Stimulated activated CD4-positive, alpha-beta T cell treated with anti-CD3 and anti-CD28 coated beads, Interleukin-15, amount 100 ng/mL, for 1 hour (primary cell): ENCODE measurements at places on chromosomes 13 and 19.

GRCh38 chr19:7868326-7868670 lies 5.9 kb downstream of the PRR36 start:
- no peak for DNase-seq

- no peak for DNase-seq
Observed at GRCh38 chr13:113292021-113292862, 4.8 kb upstream of the LAMP1 start.

DNA sequence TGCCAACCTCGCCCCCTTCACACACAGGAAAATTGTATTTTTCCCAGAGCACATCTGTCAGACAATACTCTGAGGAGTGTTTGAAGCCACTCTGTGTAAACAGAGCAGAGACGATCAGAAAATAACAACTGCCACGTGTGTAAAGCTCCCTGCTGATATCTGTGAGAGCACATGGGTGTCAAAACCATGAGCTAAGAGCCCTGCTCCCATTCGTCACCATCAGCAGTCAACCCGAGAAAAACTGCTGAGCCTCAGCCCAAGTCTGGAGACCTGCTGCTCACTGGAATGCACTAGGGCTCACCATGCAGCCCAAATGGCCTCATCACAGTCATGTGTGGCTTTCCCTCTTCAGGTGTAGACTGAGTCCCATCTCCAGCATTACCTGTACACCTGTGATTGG lies 304.1 kb downstream of the FGF14 start:
- DNase-seq, result no peak

DNA sequence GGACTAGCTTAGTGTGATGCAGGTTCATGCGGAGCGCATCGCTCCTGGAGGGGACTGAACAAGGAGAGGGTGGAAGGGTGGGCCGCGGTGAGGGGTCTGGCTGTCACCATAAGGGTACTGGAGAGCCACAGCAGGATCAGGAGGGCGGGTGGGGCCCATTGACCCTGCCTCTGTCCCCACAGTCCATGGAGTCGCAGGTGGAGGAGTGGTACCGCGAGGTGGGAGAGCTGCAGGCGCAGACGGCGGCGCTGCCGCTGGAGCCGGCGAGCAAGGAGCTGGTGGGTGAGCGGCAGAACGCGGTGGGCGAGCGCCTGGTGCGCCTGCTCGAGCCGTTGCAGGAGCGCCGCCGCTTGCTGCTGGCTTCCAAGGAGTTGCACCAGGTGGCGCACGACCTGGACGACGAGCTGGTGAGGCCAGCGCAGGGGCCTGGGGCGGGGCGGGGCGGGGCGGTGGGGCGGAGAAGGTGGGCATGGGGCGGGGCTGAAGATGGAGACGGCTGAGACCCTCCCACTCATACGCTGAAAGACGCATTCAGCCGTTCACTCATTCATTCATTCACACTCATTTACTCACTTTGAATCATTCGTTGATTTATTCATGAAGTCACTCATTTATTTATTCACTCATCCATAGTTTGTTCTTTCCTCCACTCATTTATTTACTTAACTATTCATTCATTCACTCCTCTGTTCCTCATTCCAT lies 27.5 kb upstream of the SHKBP1 start:
- DNase-seq, result peak; percentile 31

DNA sequence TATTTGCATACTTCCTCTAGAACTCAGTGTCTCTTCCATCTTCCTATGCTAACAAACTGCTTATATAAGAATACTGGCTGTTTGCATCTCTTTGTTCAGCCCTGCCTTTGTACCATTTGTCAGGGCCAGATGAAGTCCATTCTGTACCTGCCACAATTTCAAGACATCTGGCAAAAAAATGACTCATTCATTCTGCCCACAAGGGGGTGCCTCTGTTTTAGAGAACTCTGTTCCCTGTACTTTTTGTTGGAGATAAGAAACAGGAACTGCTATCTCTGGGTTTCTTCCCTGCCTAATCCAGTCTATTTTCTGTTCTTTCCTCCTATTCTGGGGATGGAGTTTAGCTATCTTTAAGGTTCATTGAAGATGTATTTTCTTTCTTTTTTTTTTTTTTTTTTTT lies 23.0 kb downstream of the ZNF568 start:
- DNase-seq, result no peak

DNA sequence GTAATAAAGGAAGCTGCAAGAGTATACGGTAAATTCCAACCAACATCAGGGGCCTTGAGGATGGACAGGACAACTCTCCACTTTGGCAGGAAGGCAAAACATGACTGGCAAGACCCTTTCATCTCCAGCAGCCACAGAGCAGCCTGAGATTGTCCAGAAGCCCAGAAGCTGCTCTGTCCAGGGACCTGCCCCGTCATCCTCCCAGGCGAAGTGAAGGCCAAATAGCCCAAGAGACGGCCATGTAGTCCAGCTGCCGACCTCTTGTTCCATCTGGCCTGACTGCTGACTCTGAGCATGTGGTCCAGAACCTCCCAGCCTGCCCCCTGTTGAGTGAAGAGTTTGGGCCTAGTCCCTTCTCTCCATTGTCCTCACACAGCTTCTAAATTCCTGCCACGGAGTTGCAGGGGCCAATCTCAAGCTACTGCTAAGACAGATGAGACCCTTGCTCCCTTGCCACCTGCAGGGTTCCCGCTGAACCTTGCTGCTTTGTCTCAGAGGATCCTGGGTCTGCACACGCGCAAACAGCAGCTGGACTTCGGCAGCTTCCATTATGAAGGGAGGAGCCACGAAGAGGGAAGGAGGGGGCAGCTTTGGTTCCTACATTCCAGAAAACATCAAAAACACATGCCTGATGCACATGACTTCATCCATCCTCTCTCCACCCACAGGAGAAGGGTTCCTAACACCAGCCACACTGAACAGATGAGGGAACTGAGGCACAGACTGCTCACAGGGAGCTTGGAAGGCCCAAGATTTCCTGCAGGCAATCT lies 196.9 kb downstream of the KATNAL1 start:
- no peak for DNase-seq

- DNase-seq, result no peak
Observed at GRCh38 chr13:83024232-83024631, 858.0 kb downstream of the SLITRK1 start.

DNA sequence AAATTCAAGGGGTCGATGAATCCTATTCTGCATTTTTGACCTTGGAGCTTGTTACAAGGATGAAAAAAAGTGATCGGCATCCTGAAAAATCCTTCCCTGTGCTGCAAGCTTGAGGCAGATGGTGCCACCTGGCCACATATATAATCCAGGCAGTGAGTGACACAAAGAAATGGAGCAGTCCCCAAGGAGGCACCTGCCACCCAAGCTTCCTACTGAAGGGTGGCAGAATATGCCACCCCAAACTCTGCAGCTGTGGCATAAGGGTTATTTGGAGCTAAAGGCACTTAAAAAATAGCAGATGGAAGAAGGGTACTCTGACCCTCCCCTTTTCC lies 15.4 kb downstream of the TMEM272 start:
- DNase-seq, result no peak

GRCh38 chr19:53785196-53785889 lies 38.8 kb downstream of the NLRP12 start:
- no peak for DNase-seq

- DNase-seq, result no peak
Observed at GRCh38 chr19:28130066-28130511, 1082.9 kb downstream of the UQCRFS1 start.

GRCh38 chr13:59247171-59247570 lies 916.6 kb downstream of the DIAPH3 start:
- DNase-seq, result no peak

GRCh38 chr13:48908381-48909055 lies 67.2 kb upstream of the FNDC3A start:
- DNase-seq, result no peak

DNA sequence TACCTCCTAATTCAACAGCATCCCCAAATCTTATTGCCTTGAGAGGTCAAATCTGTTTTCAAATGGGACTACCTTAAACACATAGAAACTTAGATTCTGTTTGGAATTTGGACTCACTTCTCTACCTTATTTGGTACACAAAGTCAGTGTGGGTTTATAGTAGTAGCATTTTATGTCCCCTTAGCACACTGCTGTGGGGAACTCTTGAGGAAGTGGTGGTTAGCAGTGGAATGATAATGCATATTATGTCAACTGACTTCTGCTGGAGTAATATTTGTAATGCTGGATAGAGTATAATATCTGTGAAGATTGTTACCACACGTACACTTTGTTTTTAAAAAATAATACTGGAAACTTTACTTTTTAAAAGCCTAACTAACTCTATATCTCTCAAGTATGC lies 386.3 kb downstream of the NDFIP2 start:
- DNase-seq, result no peak

DNA sequence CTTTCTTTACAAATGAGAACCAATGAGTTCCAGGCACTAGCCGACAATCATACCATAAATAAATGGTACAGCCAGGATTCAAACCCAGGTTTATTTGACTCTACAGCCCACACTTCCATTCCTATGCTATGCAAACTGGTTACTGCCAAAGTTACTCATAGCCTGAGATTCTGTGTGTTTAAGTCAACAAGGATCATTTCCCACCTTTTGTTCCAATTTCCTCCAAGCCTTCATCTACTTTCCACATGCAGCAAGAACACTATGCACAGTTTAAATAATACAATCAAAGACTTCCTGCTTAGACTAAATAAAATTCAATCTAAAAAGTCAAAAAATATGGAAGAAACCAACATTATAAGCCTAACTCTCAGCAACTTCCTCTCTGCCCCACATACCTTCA lies 59.2 kb upstream of the KLF12 start:
- DNase-seq, result no peak

- no peak for DNase-seq
Observed at GRCh38 chr13:110405597-110406450, 98.7 kb downstream of the COL4A2 start.

DNA sequence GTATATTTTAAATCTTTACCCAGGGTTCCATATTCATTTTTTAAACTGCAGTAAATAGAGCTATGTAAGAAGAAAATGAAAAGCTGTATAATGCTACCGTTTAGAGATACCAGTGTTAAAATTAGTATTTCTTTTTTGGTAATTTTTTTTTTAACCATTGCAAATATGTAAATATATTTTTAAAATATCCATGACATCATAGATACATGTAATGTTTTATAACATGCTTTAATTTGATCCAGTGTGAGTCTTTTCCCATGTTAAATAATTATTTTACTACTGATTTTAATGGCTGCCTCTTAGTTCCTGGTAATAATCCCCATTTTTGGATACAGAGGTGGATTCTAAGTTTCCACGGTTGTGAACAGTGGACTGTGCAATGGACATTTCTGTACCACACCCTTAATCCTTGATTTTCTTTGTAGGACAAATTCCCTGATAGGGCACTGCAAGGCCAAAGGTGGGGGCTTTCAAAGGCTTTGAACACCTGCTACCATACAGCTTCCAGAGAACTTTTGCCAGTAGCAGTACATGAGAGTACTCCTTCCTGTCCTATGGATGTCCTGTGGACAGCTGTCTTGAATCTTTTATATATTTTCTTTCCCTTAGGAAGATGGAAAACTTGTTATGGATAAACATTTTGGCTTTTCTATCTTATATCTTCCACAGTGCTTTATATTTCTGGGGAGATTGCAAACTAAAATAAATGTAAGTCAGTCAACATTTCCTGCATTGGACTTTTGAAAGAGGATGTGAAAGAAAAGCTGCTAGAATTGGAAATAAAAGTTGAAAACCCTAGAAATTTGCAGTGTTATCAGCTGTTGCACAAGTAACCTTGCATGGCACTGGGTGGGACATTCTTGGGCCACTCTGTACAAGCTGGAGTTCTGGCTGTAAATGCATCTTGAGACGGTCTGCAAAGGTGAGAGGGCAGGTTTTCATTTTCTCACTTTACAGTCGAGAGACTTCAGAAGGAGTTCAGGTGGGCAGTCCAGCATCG lies 46.8 kb downstream of the ARHGEF7 start:
- no peak for DNase-seq

DNA sequence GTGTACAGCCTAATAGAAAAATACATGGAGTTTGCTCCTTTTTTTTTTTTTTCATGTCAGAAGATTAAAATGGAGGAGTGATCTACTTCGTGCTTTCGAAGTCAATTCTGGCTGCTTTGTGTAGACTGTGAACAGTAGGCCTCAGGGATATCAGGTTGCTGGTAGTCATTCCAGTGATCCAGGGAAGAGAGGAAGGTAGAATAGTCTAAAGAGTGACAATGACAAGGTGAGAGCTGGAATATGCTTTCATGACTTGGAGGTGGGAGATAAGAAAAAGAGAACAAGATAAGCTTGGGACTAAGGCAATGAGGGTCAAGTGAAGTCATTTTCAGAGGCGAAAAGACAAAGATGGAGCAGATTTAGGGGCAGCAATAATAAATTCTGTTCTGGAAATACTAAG lies 111.3 kb upstream of the MIR17HG start:
- DNase-seq, result no peak
